ENCODE measurements at places on chromosomes 5 and 9.

GRCh38 chr5:166724284-166724683 is 1567.2 kb upstream of the WWC1 start:
- no peak for DNase-seq

- DNase-seq: no peak
Measured at GRCh38 chr5:178394074-178394473, 161.5 kb upstream of the PHYKPL start.

GRCh38 chr5:79133121-79133656 is 21.6 kb downstream of the BHMT start:
- no peak for DNase-seq

- no peak for DNase-seq
Measured at GRCh38 chr5:79837761-79838551, 148.3 kb downstream of the CMYA5 start.

- DNase-seq: no peak
Measured at GRCh38 chr9:27475057-27475595, 49.0 kb upstream of the IFNK start.

GRCh38 chr5:150853561-150853960 is 7.2 kb downstream of the IRGM start:
- DNase-seq: no peak
